ELF-1 (cell line): ENCODE measurements at places on chromosomes 1 and 21.

DNA sequence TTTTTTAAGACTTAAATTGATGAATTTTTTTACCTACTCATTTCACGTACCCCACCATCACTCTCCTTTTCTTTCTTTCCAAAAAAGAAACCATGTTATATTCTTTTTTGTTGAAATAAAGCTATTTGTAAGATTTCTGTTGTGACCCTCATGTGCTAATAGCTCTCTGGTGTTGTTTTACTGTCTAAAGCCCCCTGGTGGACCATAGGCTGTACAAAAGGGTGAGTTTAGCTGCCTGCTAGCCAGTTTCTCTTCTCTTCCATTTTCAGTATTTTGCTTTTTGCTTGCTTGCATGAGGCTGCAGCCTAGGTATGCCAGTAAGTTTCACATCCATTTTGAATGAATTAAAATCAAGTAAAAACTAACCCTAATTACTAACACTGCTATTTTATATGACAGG is 15.6 kb upstream of the VAMP3 start:
- DNase-seq, result no peak

DNA sequence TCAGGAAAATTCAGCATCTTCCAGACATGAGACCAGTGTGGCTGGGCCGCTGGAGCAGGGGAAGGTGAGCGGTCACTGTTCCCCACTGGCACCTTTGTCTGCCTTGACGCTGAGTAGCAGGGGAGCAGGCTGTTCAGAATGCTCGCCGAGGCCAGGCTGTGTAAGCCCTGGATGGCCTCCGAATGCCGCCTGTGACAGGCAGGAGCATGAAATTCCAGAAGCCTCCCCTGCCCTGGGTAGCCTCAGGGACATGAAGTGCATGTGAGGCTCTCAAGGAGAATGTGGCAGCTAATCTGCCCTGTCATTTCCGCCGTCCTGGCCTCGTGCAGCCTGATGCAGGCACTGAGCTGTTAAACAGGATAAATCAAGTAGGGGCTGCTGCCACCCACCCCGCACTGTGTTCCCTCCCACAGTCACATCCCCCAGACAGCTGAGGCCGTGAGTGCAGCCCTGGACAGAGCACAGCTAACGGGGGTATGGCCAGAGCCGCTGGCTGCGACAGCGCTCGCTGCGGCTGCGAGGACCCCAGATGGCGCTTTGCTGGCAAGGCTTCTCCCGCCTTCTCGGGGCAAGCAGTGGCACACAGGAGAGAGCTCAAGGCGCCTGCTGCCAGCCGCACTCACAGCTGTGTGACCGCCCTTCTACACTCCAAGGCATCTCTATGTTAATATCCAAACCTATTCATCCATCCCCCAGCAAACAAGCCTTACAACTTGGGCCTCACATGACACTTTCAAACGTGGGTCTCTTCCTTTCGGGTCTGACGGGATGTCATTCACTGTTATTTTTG is 105.0 kb upstream of the COL6A1 start:
- DNase-seq, result peak; percentile 85

- no peak for DNase-seq
These were observed 688.1 kb downstream of the PLA2G4A start for GRCh38 chr1:187516874-187517273.

GRCh38 chr1:156117414-156118176 is 3.1 kb downstream of the LMNA start:
- DNase-seq, result no peak

DNA sequence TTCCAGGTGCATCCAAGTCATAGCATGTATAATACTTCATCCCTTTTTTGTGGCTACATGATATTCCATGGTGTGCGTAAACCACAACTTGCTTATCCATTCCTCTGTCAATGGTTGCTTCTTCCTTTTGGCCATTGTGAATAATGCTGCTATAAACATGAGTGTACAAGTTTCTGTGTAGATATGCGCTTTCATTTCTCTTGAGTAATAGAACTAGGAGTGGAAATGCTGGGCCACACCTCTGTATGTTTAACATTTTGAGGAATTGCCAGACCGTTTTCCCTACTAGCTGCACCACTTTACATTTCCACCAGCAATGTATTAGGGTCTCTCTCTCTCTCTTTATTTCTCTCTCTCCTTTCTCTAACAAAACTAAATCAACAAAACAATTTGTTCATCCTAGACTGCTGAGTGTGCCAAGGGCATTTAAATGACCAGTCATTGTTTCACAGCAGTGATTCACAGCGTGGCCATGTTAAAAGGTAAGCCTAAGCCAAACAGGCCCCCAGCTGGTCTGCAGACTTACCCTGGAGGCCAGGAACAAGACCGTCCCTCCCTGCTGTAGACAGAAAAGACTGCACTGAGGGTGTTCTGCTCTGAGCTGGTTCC is 53.2 kb upstream of the LYST start:
- peak; percentile 78 for DNase-seq

- DNase-seq, result no peak
These were observed 27.5 kb upstream of the SLAMF9 start for GRCh38 chr1:159981351-159982055.

DNA sequence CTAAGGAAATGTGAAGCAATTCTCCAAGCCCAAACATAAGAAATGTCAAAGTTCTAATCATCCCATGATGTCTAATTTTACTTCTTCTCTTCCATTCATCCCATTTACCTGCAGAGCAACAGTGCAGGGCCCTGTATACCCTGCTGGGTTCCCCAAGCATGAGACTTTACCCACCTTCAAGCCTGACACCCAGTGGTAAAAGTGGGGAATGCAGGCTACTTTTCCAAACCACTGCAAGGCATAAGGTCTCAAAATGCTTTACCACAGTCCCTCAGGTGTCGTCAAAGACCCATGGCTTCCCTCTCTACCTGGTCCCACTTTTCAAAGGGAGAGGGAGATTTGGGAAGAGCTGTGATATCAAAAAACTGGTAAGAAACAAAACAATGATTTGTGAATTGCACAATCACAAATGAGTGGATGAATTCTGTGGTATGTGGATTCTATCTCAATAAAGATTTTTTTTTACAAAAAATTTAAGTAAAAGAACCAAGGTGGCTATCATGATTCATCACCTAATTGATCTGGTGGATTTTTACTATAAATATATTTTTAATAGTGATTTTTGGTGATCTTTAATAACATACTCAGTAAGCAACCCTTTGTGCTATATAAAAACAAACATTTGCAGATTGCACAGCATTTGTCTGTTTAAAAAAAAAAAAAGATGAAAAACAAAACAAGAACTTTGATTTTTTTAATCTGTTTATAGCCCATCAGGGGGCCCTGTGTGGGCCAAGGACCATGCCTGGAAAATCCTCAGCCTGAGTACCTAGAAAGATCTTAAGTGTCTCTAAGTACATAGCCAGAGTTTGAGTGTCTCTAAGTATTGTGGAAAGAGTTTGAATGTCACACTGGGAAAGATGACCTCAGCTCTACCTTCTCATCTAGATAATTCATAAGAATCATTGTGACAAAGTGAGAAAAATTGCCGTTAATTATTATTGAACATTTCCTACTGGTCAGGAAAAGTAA is 73.1 kb upstream of the GJB5 start:
- peak; percentile 79 for DNase-seq

- peak; percentile 53 for DNase-seq
These were observed 27.8 kb downstream of the ILDR2 start for GRCh38 chr1:166947398-166948043.

GRCh38 chr1:156451505-156452160 is 48.9 kb downstream of the MEF2D start:
- DNase-seq, result no peak

DNA sequence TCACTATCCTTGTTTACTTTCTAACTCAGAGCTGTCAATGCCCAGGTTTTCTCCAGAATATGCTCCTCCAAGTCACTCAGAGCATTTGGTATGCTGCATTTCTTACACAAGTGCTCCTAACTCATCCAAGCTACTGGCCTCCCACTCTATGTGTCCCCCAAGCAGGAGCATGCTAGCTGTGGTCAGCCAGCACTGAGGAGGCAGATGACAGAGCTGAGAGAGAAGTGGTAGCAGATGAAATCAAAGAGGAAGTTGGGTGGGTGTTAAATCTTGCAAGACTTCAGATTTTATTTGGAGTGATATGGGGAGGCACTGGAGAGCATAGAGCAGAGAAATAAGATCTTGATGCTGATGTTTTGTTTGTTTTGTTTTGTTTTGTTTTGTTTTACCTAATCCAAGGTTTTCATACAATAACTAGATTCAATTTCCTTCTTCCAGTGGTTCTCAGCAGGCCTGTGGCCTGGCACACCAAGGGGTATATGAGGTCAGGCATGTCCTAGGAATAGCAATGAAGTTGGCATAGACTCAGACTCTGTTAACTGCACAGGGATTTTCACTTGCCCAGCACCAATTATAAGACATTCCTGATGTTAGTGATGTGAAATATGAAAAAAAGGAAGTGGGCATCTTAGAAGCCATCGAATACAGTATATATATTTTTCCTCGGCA is 3.1 kb upstream of the PGBD5 start:
- DNase-seq, result no peak

DNA sequence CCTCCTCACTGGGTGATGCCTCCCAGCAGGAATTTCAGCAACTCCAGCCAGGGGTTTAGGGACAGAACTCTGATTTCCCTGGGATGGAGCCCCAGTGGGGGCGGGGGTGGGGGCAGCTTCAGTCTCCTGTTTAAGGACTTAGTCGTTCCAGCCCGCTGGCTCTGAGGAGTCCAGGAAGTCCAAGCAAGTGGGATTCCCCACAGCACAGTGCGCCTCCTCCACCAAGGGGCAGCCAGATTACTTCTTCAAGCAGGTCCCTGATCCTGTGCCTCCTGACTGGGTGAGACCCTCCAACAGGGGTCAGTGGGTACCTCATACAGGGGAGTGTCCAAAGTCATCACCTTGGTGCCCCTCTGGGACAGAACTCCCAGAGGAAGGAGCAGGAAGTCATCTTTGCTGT is 1438.4 kb upstream of the B3GALT2 start:
- DNase-seq, result no peak

DNA sequence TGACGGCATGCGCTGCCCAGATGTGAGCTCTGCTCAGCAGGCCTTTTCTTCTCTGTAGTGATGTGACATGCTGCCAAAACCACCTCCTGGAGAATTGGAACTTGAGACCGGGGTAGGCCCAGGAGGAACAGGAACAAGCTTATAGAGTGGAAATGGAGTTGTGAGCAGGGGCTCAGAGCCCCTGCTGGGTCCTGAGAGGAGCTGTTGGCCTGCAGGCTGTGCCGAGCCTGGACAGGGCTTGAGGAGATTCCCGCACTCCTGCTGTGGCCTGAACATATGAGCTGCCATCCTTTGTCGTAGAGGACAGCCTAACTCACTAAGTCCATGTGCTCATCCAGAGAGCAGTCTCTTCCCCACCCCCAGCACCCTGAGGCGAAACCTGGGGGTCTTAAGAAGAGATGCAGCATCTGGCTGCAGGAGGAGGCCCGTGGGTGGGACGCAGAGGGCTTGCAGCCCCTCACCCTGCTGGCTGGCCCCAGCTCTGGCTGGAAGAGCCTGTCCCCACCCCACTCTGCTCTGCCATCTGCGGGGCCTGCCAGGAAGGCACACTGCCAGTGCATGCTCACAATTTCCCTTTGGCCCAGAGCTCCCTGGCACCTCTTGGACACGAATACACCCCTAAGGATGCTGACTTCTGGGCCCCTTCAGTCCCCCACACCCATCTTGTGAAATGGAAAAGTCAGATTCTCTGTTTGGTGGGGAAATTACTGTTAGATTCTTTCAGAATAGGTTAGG is 42.5 kb downstream of the PTPRF start:
- DNase-seq, result peak; percentile 58

GRCh38 chr21:46369520-46370235 is 45.7 kb downstream of the PCNT start:
- DNase-seq, result no peak

DNA sequence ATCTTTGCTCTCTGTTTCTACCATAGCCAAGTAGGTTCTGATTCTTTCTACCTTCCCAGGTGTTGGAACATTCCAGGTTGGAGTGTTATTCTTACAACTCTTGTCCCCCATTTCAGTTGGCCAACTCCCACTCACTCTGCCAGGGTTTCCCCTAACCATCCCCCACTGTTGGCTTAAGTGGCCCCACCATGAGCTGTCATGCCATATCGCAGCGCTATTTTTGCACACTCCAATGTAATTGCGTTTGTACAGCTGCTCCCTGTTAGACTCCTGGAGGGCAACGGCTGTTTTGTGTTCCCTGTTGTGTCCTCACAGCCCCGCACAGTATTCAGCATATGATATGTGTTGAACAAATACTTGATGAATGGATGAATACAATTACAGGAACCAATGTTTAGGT is 117.7 kb upstream of the ETS2 start:
- DNase-seq, result no peak

GRCh38 chr21:15468368-15468767 is 261.4 kb upstream of the USP25 start:
- DNase-seq, result no peak

GRCh38 chr1:29709704-29710280 is 473.5 kb downstream of the PTPRU start:
- no peak for DNase-seq

DNA sequence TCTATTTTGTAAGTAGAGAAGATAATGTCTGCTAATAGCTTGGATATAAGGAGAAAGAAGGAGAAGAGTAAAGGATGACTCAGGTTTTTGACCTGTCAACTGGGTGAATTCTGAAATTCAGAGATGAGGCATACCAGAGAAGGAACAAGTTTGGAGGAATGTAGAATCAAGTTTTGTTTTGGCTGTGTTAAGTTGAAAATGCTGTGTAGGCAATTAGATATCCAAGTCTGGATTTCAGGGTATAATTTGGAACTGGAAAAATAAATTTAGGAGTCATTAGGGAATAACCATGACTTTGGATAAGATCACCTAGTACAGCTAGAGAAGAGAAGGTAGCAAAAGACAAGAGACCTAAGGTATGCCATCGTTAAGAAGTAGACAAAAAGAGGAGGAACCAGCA is 22.4 kb upstream of the GNG4 start:
- no peak for DNase-seq

DNA sequence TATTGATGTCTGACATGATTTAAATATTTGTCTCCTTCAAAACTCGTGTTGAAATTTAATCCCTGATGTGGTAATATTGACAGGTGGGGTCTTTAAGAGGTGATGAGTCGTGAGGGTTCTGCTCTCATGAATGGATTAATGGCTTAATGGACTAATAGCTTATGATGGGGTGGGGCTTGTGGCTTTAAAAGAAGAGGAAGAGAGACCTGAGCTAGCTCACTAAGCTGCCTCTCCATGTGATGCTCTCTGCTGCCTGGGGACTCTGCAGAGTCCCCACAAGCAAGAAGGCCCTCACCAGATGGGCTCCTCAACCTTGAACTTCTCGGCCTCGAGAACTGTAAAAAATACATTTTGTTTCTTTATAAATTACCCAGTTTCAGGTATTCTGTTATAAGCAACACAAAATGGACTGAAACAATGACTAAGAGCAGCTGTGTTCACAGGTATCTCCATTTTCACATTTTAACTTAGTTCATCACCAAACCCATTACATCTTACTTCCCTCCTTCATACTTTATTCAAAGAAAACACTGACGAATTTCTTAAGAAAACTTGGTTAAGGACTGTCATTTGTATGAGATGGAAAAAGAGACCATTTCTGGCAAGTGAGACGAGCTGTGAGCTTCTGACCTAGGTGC is 12.1 kb upstream of the AIM2 start:
- no peak for DNase-seq
